ENCODE measurements at places on chromosomes 5 and 9. TPM values are rescaled to one million over a fixed set of nuclear protein-coding genes. Genes with fewer than 3 reads are reported as not detected.

CARTPT gene
- total RNA-seq, result not detected

SAXO1 gene
- total RNA-seq, result not detected

C9orf50 gene
- not detected for total RNA-seq

MAMDC4 gene
- 0.83 TPM for total RNA-seq

SPINK5 gene
- total RNA-seq, result 0.40 TPM

SLC6A3 gene
- total RNA-seq, result not detected

SV2C gene
- under 0.01 TPM for total RNA-seq
